Activated B cell treated with CpG ODN at 0.5 μM for 24 hours (primary cell): ENCODE measurements at places on chromosomes 6 and 20. TPM values are rescaled to one million over a fixed set of nuclear protein-coding genes. Genes with fewer than 3 reads are reported as not detected.

GRCh38 chr6:113292646-113293422, 564.3 kb upstream of the MARCKS start:
- no peak for DNase-seq

- DNase-seq, result no peak
These were observed 96.4 kb downstream of the BANF2 start for GRCh38 chr20:17796091-17796563.

Gene C4B
- total RNA-seq, result 5.1 and 5.3 TPM in 2 replicates

Gene TRIM39
- total RNA-seq, result 21.6 and 22.0 TPM in 2 replicates

- no peak for DNase-seq
These were observed 153.4 kb downstream of the COL12A1 start for GRCh38 chr6:75052491-75052890.

GRCh38 chr6:20191992-20192391, 20.3 kb downstream of the MBOAT1 start:
- DNase-seq, result no peak

DNA sequence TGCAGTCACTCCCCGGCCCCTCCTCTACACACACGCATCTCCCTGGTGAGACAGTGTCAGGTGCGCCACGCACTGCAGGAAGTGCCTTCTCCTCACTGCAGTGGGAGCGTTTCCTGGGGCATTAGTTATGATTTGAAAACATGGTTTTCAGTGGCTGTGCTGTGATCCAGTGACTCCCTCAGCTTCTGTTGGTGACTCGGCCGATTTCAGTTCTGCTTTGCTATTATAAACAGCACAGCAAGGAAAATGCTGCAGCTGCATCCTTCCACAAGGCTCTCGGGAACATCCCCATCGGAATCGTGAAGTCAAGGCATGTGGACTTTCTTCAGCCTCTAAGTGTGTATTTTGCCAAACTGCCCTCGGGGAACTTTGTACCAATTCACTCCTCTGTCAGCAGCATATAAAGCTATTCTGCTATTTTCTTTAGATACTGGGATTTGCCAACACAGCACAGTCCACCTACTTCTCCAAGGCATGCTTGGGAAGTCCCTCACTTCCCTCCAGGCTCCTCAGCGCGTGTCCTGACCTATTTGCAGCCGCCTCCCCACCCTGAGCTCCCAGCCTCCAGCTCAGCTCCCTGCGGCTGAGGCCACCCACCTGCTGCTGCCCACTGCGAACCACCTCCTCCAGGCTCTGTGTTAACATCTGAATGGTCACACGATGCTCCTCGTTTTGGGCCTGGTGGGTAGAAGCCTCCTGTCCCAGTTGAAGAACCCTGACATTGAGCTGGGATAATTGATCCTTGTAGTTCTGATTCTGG, 54.5 kb downstream of the GINS1 start:
- no peak for DNase-seq

Gene TCF15
- total RNA-seq, result not detected in 2 replicates
